Fibroblast of gingiva (primary cell): ENCODE measurements at places on chromosomes 3 and 15.

DNA sequence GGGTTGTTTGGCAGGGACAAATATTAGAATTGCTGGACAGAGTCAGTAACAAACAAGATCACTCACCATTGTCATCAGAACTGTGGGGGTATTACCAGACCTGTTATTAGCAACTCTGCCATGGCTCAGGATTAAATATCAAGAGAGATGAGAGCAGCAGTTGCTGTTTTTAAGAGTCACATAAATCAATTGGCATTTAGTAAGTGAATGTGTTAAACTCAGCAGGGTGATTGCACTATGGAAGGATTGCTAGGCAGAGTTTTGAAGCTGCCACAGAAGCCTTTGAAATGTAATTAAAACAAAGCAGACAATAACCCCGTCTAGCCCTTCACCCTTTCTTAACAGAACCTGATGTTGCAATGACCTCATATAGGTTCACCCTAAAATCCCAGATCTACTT is 238.8 kb downstream of the GAP43 start:
- DNase-seq = no peak

GRCh38 chr3:78634316-78634715 is 1133.5 kb downstream of the ROBO1 start:
- DNase-seq = no peak

- DNase-seq = no peak
Measured at GRCh38 chr15:74988007-74988800, 7.2 kb upstream of the SCAMP5 start.

- DNase-seq = no peak
Measured at GRCh38 chr15:50163719-50164410, 18.1 kb upstream of the SLC27A2 start.

- DNase-seq = no peak
Measured at GRCh38 chr3:140466535-140466934, 211.3 kb upstream of the TRIM42 start.

DNA sequence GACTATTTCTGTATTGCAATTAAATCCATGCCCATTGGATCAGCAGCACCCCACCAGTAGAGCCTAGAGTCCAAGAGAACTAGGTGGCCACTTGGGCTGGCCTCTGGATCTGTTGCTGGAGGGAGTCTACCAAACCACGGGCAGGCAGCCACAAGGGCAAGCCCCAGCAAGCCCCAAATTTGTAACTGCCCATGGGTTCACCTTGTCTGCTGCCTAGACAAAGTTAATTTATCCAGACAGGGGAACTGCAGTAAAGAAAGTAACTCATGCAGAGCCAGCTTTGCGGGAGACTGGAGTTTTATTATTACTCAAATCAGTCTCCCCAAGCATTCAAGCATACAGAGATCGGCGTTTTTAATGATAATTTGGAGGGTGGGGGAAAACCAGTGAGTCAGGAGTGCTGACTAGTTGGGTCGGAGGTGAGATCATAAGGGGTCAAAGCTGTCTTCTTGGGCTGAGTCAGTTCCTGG is 74.0 kb upstream of the TERB2 start:
- no peak for DNase-seq

- peak; percentile 84 for DNase-seq
Measured at GRCh38 chr3:355622-356021, 159.1 kb downstream of the CHL1 start.

- DNase-seq = peak; percentile 68
Measured at GRCh38 chr3:117399311-117400078, 689.9 kb downstream of the TUSC7 start.

GRCh38 chr3:35773417-35773816 is 134.1 kb downstream of the ARPP21 start:
- DNase-seq = no peak
